ELF-1 (cell line): ENCODE measurements at places on chromosomes 5 and 9.

GRCh38 chr5:163770625-163771024 is 265.2 kb downstream of the MAT2B start:
- no peak for DNase-seq

- peak; percentile 60 for DNase-seq
Observed at GRCh38 chr9:108444400-108445358, 411.1 kb downstream of the ACTL7B start.

- DNase-seq: no peak
Observed at GRCh38 chr5:76351577-76351976, 51.5 kb upstream of the IQGAP2 start.

GRCh38 chr5:6750142-6750840 is 37.1 kb downstream of the TENT4A start:
- no peak for DNase-seq

GRCh38 chr5:79120221-79120620 is 8.6 kb downstream of the BHMT start:
- no peak for DNase-seq

GRCh38 chr5:171771856-171772255 is 13.8 kb upstream of the SMIM23 start:
- DNase-seq: no peak

DNA sequence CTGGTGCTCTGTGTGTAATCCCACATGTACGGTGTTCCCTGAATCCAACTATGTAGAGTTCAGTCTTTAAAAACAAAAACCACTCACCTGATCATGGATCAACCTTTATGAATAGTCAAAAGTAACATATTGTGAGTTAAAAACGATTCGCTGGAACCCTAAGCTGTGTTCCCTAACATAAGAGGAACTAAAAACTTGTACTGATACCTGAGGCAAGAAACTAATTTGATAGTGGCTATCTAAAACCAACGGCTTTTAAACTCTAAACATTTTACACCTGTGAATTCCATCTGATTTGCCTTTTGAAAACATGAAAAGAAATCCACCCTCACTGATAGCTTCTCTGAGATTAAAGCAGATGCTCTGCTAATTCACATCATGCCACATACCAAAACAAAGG is 101.5 kb downstream of the DEPDC1B start:
- DNase-seq: no peak

DNA sequence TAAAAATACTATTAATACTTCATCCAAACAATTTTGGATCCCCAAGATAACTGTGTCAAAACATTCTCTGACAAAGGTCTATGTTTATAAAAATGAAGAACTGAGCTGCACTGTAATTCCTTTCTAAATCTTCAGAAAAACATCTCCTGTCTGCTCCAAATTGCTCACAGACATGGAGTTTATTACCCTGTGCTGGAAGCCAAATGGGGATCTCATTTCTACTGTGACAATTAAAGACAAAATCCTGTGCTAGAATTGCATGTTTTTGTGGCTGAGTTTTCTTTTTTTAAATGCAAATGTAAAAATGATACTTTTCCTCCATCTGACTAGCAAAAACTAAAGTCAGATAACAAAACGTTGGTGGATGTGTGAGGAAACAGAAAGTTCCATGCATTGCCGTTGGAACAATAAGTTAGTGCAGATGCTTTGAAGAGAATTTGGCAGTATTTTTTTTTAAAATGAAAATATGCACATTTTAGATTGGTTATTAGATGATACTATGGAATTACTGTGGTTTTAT is 93.5 kb downstream of the GNA14 start:
- no peak for DNase-seq

GRCh38 chr5:143968071-143968878 is 156.3 kb downstream of the HMHB1 start:
- no peak for DNase-seq

DNA sequence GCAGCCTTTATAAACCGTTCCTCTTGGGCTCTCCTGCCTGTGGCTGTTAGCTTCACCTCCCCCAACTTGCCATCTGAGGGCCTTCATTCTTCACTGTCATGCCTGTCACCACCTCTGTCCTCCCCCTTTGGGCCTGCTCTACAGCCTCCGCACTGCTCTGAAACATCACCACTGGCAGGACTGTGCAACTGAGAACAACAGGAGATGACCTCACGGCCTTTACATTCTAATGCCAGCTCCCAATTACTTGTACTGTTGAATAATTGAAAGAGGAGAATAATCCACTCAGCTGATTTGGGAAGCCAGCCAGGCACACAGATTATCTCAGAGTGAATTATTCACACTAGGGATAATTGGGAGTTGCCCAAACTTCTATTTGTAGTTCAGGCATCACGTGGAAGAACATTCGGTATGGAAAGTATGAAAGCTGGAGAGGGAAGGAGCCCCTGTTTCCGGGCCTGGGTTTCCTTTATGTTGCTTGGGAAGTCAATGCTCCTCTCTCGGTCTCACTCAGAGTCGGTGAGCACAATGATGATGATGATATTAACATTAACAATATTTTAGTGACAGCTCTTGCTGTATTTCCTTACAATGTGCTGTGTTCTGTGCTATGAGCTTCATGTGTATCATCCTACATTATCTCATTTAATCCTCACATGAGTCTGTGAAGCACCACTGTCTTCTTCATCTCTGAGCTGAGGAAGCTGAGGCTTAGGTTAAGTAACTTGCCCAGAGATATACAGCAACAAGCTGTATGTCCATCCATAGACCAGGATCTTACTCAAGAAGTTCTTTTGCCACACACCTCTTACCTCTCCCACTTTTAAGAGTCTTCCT is 99.3 kb upstream of the LRRTM2 start:
- DNase-seq: peak; percentile 61

- no peak for DNase-seq
Observed at GRCh38 chr9:127539982-127540663, 72.0 kb upstream of the STXBP1 start.

DNA sequence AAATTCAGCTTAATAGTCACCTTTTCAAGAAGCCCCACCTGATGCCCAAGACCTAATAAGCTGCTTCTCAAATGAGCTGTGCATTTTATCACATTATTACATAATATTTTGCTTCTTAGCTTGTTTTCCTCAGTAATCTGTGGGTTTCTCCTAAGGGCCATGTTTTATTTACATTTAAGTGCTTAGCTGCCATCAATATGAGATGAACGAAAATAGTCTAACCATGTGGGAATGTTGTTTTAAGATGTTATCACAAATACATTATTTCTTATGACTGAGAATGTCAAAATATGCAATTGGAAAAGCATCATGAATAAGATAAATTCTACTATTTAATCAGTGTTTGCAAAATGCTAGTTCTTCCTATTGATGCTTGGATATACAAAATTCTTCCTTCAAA is 10.1 kb downstream of the ARRDC3 start:
- no peak for DNase-seq

DNA sequence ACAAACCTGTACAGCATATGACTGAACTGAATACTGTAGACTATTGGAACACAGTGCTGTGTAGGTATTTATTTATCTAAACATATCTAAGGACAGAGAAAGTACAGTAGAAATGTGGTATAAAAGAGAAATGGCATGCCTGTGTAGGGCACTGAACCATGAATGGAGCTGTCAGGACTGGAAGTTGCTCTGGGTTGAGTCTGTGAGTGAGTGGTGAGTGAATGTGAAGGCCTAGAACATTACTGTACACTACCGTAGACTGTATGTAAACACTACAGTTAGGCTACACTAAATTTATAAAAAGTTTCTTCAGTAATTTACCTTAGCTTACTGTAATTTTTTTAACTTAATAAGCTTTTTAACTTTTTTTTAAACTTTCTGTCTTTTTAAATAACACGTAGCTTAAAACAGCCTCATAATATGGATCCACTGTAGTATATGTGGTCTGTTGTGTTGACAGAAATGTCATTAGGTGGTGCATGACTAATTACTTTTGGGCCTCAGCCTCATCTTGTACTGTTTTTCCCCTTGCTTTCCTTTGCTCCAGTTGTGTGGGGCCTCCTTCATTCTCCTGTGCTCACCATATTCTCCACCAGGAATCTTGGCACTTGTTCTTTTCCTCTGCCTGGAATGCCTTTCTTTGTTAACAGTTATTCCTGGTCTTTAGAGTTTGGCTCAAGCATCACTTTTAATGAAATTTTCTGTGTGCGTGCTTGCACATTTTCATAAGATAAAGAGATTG is 8.8 kb downstream of the SPIN1 start:
- DNase-seq: no peak

- no peak for DNase-seq
Observed at GRCh38 chr9:104555521-104555920, 13.4 kb upstream of the OR13C8 start.

GRCh38 chr9:99414321-99414720 is 192.2 kb downstream of the SEC61B start:
- no peak for DNase-seq

GRCh38 chr9:93126825-93127368 is 7.2 kb downstream of the NINJ1 start:
- peak; percentile 75 for DNase-seq

GRCh38 chr9:8946461-8946860 is 1146.9 kb upstream of the DMAC1 start:
- no peak for DNase-seq

GRCh38 chr5:115417076-115417475 is 120.6 kb upstream of the CCDC112 start:
- no peak for DNase-seq

- DNase-seq: no peak
Observed at GRCh38 chr5:75028090-75028489, 24.3 kb downstream of the GCNT4 start.

GRCh38 chr9:137477778-137478612 is 18.9 kb upstream of the NSMF start:
- DNase-seq: no peak

DNA sequence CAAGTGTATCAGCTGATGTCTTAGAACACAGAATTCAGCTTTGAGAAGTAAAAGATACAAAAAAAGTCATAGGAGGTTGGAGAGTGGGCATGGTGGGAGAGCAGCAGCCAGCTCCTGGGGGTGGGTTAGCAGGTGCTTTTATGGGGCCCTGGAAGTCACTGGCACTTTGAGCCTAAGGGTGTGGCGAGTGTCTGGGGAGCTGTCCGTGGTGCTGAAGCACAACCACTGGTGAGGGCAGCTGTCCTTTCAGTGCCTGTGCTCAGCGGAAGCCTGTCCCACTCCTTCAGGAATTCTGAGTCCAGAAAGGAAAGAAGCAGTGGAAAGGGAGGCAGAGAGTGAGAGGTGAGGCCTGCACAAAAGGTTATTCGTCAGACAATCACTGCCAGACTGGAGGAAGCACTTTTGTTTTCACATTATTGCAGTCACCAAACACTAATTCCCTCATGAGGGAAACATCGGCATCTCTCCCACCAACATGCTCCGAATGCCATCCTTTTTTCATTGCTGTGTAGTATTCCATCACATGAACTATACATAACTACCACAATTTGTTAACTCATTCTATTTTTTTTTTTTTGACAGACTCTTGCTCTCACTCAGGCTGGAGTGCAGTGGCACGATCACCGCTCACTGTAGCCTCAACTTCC is 59.4 kb upstream of the RAPGEF1 start:
- DNase-seq: peak; percentile 83

- no peak for DNase-seq
Observed at GRCh38 chr9:9202276-9202675, 1402.7 kb upstream of the DMAC1 start.

GRCh38 chr9:91421971-91422757 is 1.5 kb downstream of the NFIL3 start:
- no peak for DNase-seq

- no peak for DNase-seq
Observed at GRCh38 chr9:80074439-80074838, 502.7 kb downstream of the TLE4 start.

DNA sequence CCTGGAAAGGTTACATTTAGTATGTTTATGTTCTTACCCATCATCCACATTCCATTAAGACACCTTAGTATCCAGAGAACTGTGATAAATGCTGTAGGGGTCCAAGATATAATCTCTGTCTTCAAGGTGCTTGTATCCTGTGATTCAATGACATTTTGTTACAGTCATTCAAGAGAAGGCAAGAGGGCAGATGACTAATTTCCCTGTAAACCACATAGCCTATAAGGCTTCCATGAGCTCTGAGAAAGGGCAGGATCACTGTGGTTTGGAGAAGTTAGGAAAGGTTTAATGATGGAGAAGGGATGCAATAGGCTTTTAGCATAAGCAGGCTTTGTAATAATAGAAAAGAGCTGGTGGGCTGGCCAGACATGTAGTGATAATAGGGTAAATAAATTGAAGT is 40.0 kb downstream of the PAPPA start:
- no peak for DNase-seq

DNA sequence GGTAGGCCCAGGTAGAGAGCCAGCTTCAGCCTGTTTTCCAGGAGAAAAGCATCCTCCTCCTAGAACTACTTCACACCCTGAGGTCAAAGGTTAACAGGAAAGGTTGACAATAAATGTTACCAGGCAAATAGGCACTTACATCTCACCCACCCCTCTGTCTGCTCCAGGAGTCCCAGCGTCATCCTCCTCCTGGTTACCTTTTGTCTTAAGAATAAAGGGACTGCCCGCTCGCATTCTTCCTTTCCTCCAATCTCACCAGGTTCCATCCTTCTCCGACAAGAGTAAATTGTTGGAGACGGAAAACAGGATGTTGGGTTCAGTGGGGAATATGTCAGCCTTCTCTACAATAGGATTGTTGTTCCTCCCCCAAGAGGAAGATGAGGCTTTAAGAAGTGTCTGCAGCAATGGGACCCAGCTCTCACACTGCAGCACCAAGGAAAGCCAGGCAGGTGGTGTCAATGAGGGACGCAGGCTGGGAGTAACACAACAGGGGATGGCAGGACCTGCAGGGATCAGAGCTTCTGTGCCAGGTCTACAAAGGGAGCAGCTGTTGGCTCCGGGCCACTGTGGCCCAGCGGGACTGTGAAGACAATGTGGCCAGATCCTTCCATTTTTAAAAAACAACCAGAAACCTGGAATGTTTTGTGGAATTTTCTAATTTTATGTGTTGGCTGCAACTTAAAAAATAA is 29.0 kb downstream of the FAT2 start:
- DNase-seq: peak; percentile 84

DNA sequence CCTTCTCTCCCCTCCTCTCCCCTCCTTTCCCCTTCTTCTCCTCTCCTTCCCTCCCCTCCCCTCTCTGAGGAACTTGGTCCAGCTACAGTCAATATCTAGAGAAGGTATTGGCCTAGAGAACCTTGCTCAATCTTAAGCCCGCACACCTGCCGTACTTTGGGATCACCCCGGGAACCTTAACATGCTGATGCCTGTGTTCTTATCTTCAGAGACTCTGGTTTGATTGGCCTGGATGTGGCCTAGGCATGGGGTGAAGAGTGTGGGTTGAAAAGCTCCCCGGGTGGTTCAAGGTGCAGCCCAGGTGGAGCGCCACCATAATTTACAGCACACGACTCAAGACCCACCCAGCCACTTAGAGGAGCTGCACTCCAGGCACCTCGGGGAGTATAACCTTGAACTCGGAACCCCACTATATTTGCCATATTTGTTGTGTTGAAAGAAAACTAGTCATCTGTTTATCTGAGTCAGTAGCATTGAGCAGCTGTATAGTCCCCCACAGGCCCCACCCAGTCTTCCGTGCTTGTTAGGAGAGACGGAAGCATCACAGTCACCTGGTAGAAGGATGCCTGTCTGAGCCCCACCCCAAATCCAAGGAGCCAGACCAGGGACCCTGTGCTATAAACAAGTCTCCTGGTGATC is 14.4 kb upstream of the PHF19 start:
- DNase-seq: no peak

GRCh38 chr5:16784843-16785791 is 151.0 kb downstream of the MYO10 start:
- DNase-seq: no peak

GRCh38 chr9:126235336-126236243 is 91.0 kb upstream of the MVB12B start:
- no peak for DNase-seq

- no peak for DNase-seq
Observed at GRCh38 chr5:6317116-6317798, 61.1 kb downstream of the MED10 start.

- DNase-seq: no peak
Observed at GRCh38 chr9:105681313-105681712, 13.0 kb upstream of the TMEM38B start.
